ENCODE measurements at places on chromosomes 4 and X.

- no peak for DNase-seq
Measured at GRCh38 chrX:121598356-121598755, 550.9 kb downstream of the GLUD2 start.

DNA sequence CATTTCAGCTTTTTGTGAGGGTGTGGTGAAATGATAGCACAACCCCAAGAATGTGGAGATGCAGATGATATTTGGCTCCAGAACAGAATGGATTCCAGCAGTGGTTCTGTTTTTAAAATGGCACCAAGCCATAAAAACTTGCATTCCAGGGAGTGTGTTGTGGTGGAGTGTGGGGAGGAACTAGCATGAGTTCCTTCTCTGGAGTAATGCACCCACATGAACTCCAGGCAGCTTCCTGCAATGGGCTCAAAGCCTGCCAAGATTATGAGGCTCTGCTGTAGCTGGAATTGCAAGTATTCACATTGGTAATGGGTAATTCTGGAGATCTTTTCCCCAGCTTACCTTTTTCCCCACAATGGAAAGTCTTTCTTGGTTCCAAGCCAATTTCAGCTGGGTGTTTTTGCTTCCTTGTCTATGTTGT, 161.4 kb downstream of the RAB28 start:
- DNase-seq, result no peak

GRCh38 chr4:1530356-1530755, 124.1 kb upstream of the NKX1-1 start:
- no peak for DNase-seq

DNA sequence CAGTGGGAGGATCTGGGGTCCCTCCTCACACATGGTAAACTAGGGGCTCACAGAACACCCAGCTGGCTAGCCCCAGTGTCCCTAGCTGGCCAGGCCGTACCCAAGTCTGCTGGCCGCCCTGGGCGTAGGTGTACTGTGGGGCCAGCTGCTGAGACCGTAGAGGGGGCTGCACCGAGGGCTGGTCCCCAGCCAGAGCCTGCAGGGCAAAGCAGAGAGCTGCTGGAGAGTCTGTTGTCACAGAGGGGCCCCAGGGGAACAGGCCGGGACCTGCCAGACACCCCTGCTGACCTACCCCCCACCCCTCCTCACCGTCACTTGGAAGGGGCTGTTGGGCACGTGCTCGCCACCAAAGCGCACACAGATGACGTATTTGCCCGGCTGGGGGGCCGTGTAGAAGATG, 19.9 kb downstream of the FLNA start:
- DNase-seq, result no peak

- no peak for DNase-seq
Measured at GRCh38 chrX:95332530-95332929, 1352.1 kb upstream of the DIAPH2 start.

GRCh38 chr4:186593587-186593973, 38.2 kb upstream of the MTNR1A start:
- no peak for DNase-seq

GRCh38 chr4:119744580-119744979, 116.0 kb upstream of the PDE5A start:
- DNase-seq, result no peak

All from NCI-H1436 (cell line).